Stimulated activated CD8-positive, alpha-beta memory T cell treated with anti-CD3 and anti-CD28 coated beads, Interleukin-15, amount 100 ng/mL, for 4 hours (primary cell): ENCODE measurements at places on chromosomes 7 and 10.

GRCh38 chr10:740936-741431 is 51.5 kb upstream of the DIP2C start:
- no peak for DNase-seq

GRCh38 chr10:22931948-22932347 is 4.1 kb downstream of the ARMC3 start:
- no peak for DNase-seq

GRCh38 chr10:118720685-118721538 is 33.9 kb downstream of the CACUL1 start:
- DNase-seq = no peak

GRCh38 chr7:4198301-4198700 is 483.8 kb upstream of the FOXK1 start:
- no peak for DNase-seq

GRCh38 chr10:75542906-75543305 is 111.5 kb downstream of the LRMDA start:
- no peak for DNase-seq

DNA sequence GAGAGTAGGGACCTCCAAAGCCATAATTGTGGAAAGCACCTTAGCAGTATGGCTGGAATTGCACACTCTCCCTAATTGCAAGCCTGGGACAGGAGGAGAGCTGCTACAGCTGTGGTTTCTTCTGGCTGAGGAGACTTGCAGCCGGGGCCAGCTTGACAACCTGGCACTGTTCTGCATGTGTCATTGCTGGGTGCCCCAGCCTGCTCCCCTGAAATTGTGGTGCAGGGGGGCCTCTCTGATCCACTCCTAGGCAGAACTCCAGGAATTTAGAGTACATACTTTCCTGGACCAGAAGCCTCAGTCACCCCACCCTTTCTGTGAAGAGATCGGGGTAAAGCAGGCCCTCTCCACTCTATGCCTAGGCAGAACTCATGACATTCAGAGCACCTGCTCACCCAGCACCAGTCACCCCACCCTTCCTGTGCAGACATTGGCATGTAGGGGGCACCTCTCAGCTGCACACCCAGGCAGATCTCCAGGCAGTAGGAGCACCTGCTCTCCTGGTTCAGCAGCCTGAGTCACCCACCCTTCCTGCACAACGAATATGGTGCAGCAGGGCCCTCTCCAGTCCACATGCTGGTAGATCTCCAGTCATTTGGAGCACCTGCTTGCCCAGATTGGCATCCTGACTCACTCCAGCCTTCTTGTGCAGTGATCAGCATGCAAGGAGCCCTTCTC is 34.4 kb upstream of the DYNC1I1 start:
- DNase-seq = no peak

- no peak for DNase-seq
Measured at GRCh38 chr10:93334901-93335327, 147.2 kb downstream of the MYOF start.

DNA sequence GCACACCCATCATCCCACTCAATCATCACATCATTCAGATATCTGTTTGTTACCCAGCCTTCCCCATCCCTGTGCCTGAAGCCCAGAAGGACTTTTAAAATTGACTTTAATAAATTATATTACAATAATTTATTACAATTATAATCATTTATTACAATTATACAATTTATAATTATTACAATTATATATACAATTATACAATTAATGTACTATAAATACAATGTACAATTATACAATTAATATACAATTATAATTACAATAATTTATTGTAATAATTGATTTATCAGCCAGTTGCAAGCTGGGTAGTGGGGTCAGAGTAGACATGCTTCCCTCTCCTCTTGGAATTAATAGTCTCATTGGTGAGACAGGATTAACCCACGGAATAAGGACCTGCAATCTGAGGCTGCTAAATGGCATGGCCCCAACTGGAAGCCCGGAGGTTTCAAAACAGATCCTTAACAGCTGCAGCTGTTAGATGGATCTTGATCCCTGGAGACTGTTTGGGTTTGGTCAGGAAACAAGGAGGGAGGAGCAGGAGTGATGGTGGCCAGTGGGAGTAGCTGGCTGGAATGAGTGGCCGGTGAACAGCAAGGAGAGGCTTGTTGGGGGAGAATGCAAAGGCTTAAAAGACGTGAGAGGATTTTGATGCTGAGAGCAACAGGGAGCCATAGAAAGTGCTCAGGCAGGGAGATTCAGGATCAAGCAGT is 402.8 kb upstream of the PODXL start:
- no peak for DNase-seq

DNA sequence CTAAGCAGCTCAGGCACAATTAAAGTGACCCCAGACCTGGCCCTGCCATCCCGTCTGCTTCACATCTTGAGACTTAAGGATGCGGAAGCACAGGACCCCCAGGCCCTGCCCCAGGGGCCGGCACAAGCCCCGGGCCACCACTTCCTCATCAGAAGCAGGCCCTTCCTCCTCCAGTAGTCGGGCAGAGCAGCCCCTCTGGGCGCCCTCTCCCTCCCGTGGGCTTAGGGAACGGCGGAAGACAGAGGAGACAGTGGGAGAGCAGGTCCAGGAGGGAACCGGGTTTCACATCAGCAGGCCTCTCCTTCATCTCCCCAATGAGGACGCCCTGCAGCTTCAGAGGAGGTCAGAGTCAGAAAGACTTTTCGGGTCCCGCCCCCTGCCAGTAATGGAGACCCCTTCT is 135.7 kb upstream of the PPIF start:
- DNase-seq = no peak

DNA sequence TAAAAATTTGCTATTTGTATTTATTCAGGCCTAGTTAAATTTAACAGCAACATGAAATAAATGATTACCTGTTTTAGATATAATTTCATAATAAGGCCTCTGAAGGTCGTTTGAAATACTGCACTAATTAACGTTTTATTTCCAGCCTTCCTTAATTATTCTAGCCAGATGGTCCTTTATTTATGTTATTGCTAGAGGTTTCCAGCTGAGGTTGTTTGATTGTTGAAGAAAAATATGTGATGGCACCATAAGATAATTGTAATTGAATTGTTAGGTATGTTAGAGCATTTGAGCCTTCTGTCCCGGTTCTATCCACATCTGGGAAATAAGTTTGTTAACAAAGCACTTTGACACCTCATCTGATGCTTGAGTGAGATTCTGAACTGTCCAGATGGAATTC is 556.1 kb downstream of the ATRNL1 start:
- DNase-seq = no peak

- no peak for DNase-seq
Measured at GRCh38 chr10:17479015-17479615, 24.7 kb upstream of the ST8SIA6 start.

DNA sequence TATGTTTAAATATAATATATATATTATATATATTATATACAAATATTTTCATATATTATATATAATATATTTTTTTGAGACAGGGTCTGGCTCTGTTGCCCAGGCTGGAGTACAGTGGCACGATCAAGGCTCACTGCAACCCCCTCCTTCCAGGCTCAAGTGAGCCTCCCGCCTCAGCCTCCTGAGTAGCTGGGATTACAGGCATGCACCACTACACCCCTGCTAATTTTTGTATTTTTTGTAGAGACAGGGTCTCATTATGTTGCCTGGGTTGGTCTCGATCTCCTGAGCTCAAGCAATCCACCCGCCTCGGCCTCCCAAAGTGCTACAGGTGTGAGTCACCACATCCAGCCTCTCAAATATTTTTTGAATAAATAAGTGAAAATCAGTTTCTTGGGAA is 215.5 kb downstream of the GATA3 start:
- no peak for DNase-seq

- no peak for DNase-seq
Measured at GRCh38 chr7:39971924-39972323, 21.9 kb downstream of the CDK13 start.

DNA sequence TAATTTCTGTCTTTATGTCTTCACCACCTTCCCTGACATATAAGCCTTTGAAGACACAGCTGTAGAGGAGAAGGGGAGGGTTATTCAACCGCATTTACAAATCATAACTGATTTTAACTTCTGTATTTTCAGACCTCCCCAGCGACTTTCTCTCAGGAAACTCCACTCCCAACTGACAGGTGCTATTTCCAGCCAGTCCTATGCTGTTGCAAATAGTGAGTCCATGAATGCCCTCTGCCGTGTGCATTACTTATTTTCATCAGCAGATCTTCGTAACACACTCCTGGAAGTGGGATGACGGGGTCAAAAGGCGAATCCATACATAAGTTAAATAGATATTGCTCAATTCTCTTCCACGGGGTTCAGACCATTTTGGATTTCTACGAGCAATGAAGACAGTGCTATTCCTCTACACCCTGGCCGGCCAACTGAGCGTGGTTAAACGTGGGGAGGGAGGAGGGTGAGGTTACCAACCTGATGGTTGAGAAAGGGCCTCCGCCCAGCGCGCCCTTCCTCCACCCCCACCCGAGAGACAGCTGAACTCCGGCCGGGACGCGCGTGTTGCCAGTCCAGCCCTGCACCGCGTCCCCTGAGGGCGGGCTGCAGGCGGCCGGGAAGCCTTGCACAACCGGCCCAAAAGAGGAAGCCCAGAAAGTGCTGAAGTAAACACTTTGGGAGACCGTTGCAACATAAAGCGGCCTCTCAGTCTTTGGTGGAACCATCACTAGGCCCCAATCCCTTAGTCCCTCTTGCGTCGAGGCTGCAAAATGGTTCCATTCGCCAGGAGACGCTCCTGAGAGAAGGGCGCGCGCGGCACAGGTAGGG is at the start of gene APBB1IP:
APBB1IP (plus strand) TSS at position 705 of the 825 bp plus-strand sequence. CDS start 53,986 bp downstream, outside the sequence.
- DNase-seq = no peak

DNA sequence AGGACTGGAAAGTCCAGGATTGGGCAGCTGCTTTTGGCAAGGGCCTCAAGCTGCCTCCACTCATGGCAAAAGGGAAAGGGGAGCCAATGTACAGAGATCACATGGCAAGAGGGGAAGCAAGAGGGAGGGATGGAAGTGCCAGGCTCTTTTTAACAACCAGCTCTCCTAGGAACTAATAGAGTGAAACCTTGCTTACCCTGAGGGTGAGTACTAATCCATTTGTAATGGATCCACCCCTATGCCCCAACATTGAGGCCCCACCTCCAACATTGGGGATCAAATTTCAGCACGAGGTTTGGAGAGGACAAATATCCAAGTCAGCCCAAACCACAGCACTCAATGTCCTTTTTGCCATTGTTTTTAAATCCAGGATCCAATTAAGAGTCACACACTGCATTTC is 12.5 kb downstream of the HABP2 start:
- no peak for DNase-seq

DNA sequence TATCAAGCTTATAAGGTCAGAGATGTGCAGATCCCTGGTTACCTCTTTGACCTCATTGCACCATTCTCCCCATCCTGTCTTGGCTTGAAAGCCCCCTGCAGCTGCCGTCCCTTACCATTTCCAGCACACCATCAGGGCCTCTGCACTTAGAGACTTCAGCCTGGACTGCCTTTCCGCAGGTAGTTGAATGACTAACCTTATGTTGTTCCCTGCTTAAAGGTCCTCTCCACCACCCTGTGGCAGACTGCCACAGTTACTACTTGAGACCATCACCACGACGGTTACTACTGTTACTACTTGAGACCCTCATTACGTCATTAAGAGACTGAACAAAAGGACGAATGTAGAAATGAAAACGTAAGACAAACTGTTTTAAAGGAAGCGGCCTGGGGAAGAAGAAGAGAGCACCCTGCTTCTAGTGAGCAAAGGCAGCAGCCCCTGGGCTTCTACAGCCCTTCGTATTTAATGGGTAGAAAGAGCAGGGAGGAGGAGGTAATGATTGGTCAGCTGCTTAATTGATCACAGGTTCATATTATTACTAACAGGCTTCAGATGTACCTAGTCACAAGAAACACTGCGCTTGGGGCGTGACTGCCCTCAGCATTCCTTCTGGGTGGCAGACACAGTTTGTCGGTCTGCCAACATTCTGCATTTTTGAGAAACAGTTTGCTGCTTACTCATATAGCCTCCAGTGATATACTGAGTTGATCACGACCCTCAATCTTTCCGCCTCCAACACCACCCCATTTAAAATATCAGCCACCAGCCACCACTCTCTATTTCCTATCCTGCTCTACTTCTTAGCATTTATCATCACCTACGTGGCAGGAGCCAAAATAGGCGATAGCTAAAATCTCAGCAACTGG is 74.1 kb upstream of the PARD3 start:
- no peak for DNase-seq

DNA sequence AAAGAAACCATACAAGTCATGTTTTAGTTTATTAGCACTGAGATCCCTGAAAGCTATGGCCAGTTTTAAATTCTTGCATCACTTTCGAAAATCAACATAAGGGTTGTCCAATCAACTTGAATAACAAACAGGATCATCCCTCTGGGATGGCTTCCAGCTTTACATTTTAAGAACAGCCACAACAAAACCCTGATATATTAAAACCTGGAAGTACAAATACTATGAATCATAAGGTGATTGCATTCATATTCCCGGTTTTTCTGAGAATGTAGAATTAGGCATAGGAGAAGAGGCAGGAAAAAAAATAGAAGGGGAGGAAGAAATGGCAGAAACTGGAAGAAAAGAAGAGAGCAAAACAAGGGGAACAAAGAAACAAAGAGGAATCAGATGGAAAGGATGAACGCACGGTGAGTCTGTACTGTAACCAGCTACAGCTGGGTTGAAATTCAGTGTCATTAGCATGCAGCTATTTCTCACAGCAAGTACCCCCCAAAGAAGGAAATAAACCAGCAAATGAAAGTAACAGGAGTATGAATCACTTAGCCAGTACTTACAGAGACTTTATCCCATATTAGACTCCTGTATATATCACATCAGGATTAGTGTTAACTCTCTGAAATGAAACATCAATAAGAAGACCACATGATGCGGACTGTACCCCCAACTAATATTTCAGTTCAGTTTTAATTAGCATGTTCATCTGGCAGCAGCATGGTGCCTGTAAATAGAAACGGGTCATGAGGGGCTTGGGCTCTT is 301.3 kb downstream of the RNLS start:
- no peak for DNase-seq

DNA sequence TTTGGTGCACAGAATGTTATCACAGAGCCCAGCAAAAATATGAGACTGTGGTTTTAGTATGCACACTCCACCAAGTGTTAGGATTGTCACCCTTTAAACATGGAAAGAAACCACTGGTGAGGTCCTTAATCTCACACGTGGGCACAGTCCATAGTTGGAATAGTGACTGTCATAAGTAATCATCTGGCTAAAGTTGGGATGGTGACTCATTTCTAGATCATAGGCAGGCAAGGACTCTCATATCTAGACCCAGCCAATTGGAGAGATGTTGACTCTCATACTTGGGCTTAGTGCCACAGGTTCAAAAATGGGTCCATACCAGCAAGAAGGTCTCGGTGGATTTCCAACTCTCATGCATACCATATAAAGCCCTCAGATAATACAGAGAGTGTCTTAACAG is 39.6 kb upstream of the ZNF680 start:
- DNase-seq = no peak

DNA sequence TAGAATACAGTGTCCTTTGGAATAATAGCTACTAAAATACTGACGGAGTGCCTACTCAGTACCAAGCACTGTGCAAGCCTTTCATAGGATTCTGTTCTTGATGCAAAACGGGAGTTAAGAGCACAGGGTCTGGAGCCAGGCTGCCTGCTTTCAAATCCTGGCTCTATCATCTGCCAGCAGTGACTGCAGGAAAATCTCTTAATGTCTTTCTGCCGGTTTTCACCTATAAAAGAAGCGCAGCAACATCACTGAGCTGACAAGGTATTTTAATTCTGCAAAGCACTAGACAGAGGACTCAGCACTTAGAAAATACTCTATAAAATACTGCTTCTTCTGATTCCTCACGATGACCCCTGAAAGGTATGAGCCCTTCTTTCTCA is 659 bp downstream of the FIGNL1 start:
- DNase-seq = no peak
